Fibroblast of upper back skin (primary cell): ENCODE measurements at places on chromosomes 5 and 9.
A peak's percentile ranks its signal among the peaks of the same experiment; 100 is the strongest.

GRCh38 chr5:173065155-173065554, 9.0 kb downstream of the CREBRF start:
- DNase-seq = no peak

GRCh38 chr5:112419986-112420864, 1.1 kb upstream of the EPB41L4A start:
- peak; percentile 38 for DNase-seq

DNA sequence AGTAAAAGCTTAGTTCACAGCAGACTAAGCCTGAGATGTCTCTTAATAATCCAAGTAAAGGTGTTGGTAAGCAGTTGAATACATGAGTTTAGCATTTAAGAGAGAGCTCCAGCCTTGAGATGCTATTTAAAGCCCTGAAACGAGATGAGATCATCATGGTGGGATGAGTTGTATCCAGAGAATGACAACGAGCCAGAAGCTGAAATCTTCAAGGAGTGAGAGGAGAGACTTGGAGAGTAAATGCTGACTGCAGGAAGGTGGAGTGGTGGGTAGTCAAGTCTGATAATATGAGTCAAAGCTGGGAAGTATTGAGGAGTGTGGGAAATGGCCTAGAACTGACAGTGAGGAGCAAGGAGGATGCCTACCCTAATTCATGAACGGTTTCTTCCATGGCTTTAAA, 53.7 kb downstream of the PLAC8L1 start:
- DNase-seq = peak; percentile 69

GRCh38 chr9:31336841-31337240, 1047.6 kb upstream of the ACO1 start:
- no peak for DNase-seq

DNA sequence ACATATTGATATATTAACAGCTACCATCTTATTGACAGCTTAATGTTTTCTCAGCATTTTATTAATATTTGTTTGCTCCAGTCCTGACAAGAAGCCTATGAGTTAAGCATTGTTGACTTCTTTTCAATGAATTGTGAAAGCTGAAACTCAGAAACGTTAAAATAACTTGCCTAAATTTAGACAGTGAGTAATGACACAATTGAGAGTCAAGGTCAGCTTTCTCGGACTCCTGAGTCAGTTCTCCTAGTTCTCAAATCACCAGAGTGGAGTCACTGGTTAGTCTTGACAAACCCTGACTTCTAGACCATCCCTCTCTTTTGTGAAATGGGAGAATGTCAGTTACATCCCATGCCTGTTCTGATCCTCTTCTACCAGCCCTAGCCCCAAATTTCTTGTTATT, 222.7 kb upstream of the ACO1 start:
- no peak for DNase-seq

DNA sequence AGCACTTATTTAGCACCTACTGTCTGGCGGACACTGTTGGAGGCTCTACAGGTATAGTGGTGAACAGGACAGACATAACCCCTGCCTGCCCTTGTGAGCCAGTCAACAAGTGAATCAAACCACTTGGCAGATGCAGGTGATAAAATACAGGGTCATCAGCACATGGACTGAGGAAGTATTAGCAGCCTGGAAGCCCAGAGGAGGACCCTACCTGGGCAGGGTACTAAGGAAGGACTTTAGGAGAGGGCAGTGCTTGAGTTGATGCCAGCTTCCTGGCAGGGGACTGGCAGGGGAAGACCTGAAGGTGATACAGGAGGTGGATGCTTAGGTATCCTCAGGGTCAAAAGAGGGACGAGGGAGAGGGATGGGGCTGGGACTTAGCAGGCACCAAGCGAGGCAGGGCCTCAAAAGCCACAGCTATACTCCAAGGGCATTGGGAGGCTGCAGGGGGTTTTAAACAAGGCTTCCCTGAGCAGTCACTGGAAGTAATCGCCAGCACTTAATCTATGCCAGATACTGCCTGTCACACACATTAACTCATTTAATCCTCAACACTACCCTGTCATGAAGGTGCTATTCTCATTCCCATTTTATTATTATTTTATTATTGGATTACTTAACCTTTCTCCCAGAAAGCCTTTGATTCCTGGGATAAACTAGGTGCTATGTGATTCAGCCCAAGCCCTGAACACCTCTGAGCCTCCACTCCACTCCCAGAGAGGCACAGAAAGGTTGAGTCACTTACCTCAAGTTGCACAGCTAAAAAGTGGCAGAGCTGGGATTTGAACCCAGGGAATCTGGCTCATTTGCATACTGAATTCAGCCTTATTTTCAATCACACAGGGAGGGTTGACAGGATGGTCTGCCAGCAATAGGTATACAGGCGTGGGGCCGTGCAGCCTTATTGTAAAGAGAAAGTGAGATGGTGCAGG, 63.8 kb upstream of the ORM1 start:
- no peak for DNase-seq

GRCh38 chr5:110917161-110917875, 154.2 kb upstream of the TSLP start:
- peak; percentile 51 for DNase-seq

DNA sequence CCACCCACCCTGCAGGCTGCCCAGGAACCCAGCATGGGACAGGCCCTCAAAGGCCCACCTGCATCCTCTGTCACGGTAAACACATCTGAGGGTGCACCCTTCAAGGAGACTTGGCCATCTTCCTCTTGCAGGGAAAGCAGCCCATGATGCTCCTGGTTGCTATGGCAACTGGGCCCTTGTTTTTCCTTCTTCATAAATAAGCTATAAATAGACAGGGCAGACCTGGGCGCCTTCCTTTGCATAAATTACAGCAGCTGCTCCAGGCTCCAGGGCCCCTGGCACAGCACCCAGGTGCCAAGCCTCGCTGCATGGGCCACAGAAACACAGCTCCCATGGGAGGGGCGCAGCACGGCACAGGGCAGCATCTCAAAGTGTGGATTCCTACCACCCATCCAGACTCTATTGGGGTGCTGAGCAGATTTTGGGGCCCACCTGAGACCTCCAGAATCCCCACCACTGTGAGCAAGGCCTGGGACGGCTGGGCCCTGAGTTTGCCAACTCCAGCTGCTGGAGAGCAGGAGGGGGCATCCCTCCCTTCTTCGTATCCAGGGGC, 5.8 kb upstream of the PSMB7 start:
- no peak for DNase-seq

DNA sequence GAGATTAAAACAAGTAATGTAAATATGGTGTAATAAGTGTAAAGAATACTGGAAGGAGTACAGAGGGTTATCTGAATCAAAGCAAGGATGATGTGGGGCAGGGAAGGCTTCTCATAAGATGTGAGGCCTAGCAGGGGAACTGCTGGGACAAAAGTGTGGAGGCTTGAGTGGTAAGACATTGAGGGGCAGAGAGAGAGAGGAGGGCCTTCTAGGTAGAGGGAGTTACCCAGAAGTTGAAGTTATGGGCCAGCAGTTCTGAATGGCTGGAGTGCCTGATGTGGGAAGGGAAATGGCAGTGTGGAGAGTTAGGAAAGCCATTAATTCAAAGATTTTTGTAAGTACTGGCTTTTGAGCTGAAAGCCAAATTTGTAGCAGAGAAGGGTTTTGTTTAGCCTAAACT, 36.8 kb downstream of the CPEB4 start:
- DNase-seq = no peak

GRCh38 chr5:38790891-38791290, 54.9 kb upstream of the OSMR start:
- DNase-seq = no peak

GRCh38 chr5:172910828-172911627, 48.2 kb upstream of the RPL26L1 start:
- peak; percentile 66 for DNase-seq

DNA sequence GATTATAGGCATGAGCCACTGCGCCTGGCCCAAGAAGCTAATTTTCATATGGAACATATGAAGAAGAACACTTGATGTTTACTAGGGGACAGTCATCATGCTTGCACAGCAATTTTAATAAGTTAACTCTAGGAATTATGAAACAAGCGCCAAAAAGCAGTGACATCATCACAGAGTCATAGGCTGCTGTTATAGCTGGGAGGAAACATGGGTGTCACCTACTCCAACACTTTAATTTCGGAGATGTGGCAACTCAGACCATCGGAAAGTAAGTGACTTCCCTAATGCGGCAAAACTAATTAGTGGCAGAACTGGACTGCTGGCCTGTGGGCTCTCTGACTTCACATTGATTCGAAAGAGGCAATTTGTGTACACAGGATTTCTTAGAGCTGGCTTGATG, 38.1 kb upstream of the EQTN start:
- no peak for DNase-seq

GRCh38 chr5:81121836-81122630, 111.1 kb upstream of the CKMT2 start:
- DNase-seq = no peak

GRCh38 chr5:98904780-98905179, 24.0 kb downstream of the CHD1 start:
- peak; percentile 12 for DNase-seq

GRCh38 chr9:97374811-97375210, 37.1 kb upstream of the TDRD7 start:
- no peak for DNase-seq

DNA sequence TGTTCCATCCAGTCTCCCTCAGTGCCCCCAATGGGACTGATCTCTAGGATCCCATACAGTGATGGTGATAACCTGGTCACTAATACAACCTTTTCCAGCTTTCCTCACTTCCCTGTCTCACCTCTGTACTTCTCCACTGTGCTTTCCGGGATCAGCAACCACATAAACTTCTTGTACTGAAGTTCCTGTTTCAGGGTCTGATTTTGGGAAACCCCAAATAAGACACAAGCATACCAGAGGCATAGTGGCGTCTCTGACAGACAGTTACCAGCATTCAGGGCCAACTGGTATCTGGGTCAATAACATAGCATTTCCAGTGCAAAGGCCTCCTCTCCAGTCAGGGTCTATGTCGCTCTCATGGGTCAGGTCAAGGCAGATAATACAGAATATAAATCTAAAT, 64.3 kb downstream of the GLDC start:
- no peak for DNase-seq

- DNase-seq = no peak
Measured at GRCh38 chr9:9004810-9005209, 1205.2 kb upstream of the DMAC1 start.

GRCh38 chr5:74630453-74631066, 10.0 kb downstream of the ENC1 start:
- peak; percentile 90 for DNase-seq

- peak; percentile 58 for DNase-seq
Measured at GRCh38 chr5:159316519-159317383, 13.5 kb downstream of the IL12B start.

DNA sequence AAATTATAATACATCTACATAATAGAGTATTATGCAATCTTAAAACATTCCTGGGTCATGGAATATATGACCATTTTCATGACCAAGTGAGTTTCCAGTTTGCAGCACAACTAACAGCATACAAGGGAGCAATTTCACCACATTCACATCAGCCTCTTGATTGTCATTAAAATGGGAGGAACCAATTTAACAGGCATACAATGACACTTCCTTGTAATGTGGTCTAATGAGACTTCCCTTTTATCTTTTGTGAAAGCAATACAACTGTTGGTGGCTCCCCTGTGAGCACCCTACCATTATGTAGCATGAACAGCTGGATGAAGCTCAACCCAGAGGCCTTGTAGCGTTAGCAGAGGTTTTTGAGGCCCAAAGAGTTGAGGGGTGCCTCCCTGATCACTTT, 13.6 kb upstream of the TMOD1 start:
- no peak for DNase-seq

- DNase-seq = peak; percentile 9
Measured at GRCh38 chr9:80320480-80320879, 748.7 kb downstream of the TLE4 start.

- DNase-seq = no peak
Measured at GRCh38 chr5:1961952-1962595, 79.3 kb upstream of the IRX4 start.

GRCh38 chr5:97078958-97079743, 63.3 kb downstream of the LIX1 start:
- no peak for DNase-seq

DNA sequence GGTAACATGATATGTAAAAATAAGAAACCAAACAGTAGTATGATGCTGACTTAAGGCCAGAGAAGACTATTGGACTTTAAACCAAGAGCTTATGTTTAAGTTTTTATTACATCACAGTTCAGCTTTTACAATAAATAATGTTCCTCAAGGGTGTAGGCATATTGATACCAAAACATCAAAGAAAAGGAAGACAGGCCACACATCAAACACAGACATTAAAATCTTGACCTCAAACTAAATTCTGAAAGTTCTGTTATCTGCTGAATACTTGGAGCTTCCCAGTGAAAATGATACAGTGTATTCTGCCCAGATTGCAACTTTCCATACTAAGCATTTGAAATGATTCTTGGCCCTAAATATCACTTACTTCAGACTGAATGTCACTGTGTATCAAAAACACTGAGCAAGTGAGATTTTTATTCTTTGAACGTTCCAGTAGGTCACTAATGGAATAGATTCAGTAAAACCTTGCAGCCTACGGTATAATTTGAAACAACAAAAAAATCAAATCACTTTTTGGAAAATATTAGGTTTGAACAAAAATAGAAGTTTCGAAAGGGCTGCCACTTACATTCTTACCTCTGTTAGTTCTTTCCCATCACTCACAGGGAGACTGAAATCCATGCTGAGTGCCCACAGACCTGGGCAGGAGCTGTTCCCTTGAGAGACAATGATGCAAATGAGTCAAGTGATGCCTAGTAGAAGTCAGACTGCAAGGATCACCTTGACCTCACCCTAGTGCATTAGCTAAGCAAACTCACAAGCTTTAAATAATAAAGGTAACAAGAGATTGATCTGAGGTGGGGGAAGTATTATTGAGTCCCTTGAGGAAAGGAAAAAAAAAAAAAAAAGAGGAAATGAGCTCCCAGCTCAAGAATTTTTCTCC, 2.5 kb downstream of the LPAR1 start:
- DNase-seq = no peak

DNA sequence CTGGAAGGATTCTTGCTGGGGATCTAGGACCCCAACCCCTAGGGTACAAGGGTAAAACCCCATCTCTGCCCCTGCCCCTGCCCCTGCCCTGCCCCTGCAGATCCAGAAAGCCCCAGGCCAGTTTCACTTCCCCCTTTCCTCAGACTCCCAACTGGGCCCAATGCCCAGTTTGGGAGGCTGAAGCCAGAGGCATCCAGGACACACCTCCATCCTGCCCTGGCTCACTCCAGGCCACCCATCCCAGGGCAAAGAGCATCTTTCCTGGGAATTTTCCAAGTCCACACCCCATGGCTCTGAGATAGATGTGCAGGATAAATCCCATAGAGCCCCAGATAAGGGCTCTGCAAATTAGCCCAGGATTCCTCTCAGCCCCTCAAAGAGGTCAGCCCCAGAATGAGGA, 17.4 kb downstream of the CNTFR start:
- DNase-seq = no peak

DNA sequence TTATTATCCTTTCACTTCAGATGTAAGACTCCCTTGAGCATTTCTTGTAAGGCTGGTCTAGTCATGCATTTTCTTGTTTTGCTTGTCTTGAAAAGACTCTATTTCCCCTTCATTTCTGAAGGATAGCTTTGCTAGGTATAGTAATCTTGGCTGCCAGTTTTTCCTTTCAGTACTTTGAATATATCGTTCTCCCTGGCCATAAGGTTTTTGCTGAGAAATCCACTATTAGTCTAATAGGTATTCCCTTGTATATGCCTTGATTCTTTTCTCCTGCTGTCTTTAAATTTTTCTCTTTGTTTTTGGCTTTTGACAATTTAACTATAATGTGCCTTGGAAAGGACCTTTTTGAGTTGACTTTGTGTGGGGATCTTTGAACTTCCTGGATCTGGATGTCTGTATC, 16.8 kb upstream of the OR2S2 start:
- DNase-seq = no peak
